ENCODE measurements at places on chromosomes 2 and 18.

DNA sequence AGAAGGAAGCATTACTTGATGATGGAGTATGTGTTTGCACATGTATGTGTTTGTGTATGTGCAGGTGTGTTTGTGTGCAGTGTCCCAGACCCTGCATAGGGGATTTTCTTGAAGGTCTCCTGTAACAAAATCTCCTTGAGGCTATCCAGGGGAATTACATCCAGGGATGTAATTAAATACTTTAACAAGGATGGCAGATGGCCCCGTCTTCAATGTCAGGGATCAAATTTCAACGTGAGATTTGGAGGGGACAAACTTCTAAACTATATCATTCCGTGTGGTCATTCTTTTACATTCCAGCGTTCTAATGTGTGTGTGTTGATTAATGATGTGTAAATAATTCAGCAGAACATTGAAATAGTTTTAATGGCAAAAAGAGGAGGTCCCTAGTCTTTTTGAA lies 3.3 kb downstream of the UGT1A9 start:
- no peak for DNase-seq

DNA sequence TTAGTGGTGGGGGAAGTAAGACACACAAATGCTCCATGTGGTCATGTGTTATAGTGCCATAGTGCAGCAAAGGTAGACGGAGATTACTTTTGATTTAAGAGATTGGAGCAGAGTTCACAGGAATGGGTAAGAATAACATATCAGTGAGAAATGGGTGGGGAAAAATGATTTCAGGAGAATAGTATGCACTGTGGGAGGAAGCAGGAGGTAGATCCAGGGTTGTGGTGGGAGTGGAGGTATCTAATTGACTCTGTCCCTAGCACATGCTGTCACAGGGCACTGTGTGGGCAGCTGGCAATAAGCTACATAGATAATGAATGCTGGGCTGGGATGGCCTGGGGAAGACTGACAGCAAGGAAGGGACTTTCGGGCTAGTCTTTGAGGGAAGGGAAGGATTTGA lies 65.3 kb downstream of the STAT1 start:
- no peak for DNase-seq

- no peak for DNase-seq
Observed at GRCh38 chr2:43034242-43034619, 192.2 kb downstream of the ZFP36L2 start.

GRCh38 chr2:60549238-60549927 lies 4.1 kb downstream of the BCL11A start:
- peak; percentile 66 for DNase-seq

DNA sequence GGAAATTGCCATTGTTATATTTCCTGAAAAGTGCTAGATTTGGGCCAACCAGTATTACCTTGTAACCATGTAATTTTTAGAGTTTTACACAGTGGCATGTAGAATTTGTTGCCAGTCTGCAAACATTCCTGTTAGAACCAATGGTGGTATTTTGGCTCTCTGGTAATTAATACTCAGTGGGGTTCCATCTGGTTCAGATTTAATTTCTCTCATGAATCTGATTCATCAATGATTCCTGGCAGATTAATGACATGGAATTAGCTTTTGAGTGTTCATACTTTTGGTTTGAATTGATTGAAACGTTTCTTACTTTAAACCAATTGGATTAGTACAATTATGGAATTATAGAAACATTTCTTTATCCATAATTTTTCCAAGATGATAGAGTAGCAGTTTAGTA lies 93.2 kb downstream of the MC4R start:
- DNase-seq: no peak

DNA sequence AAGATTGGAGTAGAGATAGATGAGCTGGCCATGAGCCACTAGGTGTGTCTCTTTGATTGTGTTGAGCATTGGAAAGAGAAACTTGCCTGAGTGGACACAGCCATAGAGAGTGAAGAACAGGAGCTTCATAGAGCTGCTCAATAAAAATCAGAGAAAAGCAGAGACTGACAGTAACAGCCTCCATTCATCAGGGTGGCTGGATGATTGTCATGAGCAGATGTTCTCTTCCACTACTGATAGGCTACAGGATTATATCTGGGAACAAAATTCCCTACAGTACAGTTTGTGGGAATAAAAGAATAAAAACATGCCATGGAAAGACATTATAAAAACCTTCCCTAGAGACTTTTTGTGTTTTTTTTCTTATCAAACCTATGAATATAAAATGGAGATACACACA lies 404.8 kb upstream of the ACVR2A start:
- DNase-seq: no peak

DNA sequence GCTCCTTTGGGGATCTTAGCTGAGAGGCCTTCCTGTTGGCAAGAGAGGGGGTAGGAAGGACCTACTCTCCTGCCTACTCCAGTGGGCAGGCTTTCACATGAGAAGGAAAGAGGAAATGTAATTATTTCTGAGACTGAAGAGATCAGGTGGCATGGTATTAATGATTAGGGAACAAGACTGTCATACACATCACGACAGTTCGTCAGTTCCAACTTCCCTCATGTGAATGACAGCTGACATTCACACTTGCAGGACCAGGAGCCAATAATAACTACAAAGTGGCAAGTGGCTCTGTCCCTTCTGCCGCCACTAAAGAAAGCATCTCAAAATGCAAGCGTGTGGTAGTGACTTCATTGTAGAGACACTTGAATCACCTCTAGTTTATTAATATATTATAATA lies 90.0 kb downstream of the ZCCHC2 start:
- no peak for DNase-seq

DNA sequence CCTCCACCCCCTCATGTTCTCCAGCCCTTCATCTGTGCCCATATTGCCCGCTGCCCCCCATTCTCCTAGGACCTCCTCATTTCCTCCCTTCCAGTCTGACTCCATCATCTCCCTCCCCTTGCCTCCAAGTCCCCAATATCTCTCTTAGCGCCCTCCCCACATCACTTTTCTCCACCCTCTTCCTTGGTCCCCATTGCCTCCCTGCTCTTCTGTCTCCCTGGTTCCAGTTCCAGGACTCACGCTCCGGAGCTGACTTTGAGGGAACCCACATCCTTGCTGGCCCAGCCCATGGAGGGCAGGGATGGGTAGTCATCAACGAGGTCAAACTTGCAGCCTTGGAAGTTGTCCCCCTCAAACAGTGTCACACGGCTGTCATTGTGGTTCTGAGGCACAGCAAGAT lies 2.6 kb downstream of the CRYBA2 start:
- DNase-seq: no peak

- peak; percentile 30 for DNase-seq
Observed at GRCh38 chr18:8696749-8697211, 8.6 kb upstream of the MTCL1 start.

DNA sequence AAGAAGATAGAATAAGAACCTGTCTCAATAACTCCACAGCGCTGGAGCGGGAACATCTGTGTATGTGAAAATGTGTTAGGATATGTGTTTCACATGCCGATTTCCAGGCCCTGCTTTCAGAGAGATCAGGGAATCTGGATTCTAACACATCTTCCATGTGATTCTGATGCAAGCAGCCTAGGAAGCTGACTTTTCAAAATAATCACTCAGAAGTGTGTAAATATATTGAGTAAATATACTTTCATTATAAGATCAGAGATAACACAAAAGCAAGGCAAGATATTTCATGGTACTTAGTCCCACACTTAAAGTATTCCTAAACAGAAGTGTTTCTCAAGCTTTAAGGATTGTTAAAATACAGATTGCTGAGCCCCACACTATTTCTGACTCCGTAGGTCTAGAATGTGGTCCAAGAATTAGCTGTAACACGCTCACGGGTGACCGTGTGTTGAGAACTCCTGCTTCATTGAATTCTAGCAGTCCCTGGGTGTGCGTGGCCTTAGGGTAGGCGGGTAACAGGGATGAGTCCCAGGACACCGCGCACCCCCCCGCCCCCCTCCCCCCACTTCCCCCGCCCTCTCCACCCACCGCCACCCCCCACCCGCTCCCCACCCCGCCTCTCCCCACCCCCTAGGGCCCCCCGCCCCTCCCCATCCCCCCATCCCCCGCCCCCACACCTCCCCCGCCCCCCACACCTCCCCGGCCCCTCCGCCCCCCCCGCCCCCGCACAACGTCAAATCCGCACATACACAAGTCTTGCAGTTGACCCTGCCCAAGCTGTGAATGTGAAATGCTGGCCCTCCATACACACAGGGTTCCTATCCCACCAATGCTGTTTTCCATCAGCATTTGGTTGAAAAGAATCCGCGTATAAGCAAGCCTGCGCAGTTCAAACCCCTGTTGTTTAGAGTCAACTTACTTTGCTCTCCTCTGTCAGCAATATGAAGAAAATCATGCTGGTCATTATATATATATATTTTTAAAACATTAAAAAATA lies 94.2 kb upstream of the SLC39A10 start:
- no peak for DNase-seq

- DNase-seq: no peak
Observed at GRCh38 chr2:3486047-3487027, 33.0 kb downstream of the ADI1 start.

DNA sequence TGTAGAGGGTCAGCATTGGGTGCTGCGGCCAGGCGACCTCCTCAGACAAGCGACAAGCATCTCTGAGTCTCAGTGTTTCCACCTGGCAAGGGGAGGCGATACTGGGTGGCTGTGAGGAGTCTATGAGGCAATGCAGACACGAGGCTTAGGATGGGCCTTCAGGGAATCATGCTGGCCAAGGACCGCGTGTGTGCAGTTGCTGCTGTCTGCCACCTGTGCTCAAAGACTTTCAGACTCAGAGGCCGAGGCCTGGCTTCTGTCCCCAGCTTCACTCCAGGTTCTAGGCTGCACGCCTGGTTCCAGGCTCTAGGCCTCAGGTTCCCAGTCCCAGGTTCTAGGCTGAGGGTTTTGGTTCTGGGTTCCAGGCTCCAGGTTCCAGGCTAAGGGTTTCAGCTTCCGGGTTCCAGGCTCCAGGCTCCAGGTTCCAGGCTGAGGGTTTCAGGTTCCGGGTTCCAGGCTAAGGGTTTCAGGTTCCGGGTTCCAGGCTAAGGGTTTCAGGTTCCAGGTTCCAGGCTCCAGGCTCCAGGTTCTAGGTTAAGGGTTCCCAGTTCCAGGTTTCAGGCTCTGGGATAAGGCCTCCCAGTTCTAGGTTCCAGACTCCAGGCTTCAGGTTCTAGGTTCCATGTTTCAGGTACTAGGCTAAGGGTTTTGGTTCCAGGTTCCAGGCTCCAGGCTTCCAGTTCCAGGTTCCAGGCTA lies 14.8 kb downstream of the LRRFIP1 start:
- no peak for DNase-seq

DNA sequence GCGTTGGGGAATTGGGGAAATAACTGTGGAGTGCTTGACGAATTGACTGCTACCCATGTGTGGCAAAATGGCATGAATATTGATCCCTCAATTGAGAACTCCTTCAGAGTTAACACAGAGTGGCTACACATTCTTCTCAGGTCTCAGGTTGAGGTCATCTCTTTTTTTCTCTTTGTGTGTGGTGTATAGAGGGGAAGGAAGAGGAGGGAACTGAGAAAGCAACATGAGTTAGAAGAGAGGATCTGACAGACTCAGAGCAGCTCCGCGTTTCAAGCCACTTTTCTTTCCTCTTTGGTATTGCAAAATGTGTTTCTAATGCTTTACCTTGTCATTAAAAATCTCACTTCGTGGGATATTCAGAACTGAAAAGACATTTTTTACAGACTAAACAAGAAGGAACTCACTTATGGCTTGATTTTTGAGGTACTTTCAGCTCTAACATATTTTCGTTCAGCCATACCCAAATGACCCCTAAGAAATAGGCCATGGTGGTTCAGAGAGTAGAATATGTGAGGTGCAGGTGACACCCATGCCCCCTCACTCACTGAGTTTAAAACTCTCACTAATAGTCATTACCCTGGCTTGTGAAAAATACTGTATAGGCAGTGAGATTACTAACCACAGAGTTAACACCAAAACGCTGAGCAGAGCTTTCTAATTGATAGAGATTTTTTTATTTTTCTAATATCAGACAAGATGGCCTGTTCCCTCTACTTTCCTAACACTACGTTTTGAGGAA lies 22.5 kb downstream of the STAT4 start:
- DNase-seq: no peak

DNA sequence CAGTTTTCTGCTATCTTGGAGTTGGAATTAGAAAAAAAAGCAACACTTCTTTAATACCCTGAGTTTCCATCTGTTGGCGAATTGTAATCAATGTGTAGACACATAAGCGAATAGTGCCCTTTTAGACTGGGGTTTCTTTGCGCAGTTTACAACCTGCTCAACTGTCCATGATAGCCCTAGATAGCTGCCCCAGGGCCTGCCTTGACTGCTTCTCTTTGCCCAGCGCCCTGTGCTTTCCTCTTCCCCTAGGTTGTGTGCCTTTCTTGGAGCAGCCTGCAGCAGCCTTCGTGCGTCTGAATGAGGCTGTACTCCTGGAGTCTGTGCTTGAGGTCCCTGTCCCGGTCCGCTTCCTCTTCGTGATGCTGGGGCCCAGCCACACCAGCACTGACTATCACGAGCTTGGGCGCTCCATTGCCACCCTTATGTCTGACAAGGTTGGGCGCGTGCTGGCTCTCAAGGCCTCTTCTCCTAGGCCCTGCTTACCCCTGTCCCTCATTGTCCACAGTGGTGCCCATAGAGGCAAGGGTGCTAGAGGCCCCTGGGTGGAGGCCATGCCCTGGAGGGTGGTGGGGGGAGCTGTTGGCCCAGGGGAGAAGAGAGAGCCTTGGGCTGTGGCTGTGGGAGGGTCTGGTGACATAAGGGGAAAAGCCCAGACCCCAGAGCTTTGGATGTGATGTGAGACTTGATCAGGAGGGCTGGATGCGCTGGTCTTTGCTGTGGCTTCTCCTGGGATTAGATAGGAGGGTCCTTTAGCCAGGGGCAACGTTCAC lies 6.9 kb downstream of the SLC4A3 start:
- no peak for DNase-seq

DNA sequence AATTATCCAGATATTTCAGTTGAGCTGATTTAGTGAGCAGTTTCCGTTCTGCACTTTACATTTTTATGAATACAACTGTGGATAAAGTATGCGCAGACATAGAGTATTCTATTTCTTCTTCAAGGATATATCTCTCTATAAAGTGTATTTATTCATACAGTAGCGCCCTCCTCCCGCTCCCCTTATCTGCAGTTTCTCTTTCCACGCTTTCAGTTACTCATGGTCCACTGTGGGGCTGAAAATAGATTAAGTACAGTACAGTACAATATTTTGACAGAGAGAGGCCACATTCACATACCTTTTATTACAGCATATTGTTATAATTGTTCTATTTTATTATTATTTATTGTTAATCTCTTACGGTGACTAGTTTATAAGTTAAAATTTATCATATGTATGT lies 19.7 kb upstream of the FHL2 start:
- DNase-seq: no peak

- peak; percentile 38 for DNase-seq
Observed at GRCh38 chr2:207088839-207089238, 76.9 kb downstream of the KLF7 start.

DNA sequence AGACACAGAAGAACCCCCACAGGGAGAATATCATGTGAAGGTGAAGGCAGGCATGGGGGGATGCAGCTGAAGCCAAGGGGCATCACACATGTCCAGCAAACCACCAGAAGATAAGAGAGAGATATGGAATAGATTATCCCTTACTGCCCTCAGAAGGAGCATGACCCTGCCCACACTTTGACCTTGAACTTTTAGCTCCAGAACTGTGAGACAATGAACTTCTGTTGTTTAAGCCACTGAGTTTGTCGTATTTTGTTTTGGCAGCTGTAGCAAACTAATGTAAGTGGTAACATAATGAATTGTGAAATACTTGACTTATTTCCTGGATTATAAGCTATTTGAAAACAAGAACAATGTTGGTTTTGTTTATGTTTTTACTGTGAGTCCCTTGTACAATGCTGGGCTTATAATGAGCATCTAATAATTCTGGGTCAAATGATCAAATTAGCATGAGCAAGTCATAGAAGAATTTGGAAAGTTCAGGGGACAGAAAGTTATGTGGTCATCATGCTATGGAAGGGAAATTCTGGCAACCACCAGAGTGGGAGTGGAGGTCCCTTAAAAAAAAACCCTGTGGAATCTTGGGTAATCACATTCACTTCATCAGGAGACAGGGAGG lies 541.0 kb upstream of the KLHL29 start:
- DNase-seq: no peak

Data from NCI-H1092 treated with DMSO at 0.1 percent for 48 hours (cell line).